Esophagus squamous epithelium (tissue), 5 donors: ENCODE measurements at places on chromosomes 2 and 18.

- DNase-seq, result no peak
Observed at GRCh38 chr2:233288663-233289062, 19.0 kb upstream of the SAG start.

GRCh38 chr2:63051795-63052333, 1.2 kb downstream of the OTX1 start:
- no peak for DNase-seq

DNA sequence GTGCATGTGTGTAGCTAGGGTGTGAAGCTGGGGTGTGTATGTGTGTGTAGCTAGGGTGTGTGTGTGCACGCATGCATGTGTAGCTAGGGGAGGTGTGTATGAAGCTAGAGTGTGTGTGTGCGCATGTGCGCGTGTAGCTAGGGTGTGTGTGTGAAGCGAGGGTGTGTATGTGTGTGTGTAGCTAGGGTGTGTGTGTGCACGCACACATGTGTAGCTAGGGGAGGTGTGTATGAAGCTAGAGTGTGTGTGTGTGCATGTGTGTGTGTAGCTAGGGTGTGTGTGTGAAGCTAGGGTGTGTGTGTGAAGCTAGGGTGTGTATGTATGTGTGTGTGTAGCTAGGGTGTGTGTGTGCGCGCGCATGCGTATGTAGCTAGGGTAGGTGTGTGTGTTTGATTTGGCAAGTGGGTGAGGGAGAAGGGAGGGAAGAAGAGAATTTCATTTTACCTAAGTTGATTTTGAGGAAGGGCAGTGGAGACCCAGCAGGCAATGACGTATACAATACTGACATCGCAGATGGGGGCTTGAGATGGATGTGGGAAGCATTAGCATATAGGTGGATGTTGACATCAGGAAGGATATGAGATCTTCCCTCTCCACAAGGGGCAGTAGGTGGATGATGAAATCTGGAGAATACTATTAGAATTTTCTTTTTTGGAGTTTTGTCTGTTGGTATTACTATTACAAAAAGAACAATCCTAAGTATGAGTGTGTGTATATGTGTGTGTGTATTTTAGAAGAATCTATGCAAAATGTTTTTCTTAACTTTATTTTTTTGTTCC, 70.7 kb downstream of the PRELID3A start:
- DNase-seq, result no peak

DNA sequence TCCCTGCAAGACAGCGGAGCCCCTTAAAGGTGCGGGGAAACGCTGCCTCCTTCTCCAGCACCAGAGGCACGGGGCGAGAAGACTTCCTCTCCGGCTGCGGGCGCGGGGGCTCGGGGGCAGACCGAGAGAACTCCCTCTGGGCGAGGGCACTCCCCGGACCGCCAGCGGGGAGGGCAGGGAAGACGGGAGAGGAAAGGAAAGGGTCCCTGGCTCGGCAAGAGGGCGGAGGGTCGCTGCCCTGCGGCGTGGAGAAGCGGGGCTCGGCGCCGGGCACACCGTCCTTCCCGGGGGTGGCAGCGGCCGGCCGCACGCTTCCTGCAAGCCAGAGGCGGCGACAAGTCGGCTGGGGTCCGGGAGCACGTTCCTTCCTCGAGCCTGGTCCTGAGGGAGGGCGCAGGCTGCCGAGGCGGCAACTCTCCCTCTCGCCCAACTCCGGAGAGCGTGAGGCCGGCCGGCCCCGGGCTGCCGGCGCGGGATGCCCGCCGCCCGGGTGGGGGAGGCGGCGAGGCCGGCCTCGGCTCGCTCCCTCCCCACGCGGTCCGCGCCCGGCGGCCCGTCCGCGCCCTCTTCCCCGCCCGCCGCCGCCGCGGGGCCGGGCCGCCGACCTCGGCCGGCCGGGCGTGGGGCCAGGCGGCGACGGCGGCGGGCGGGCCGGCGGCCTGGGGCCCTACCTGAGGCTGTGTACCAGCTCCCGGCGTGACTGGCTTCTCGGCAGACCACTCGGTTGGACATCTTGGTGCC, 1.1 kb downstream of the MEMO1 start:
- no peak for DNase-seq

DNA sequence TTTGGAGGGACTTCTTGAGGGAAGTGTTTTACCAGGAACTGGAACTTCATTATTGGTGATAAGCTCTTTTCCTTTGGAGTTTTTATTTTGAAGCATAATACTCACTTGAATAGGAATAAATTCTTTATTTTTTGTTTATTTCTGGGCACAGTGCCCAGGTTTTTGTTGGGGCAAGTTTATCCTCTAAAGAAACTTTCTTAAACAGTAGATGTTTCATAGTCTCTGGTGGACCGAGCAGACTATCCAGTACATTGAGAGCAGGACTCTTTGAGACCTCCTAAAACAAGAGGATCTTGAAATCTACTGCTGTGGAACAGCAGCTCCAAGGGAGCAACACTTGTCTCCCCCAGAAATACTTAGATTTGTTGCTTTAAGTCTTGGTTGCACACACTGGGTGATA, 109.4 kb downstream of the PARD3B start:
- DNase-seq, result no peak

DNA sequence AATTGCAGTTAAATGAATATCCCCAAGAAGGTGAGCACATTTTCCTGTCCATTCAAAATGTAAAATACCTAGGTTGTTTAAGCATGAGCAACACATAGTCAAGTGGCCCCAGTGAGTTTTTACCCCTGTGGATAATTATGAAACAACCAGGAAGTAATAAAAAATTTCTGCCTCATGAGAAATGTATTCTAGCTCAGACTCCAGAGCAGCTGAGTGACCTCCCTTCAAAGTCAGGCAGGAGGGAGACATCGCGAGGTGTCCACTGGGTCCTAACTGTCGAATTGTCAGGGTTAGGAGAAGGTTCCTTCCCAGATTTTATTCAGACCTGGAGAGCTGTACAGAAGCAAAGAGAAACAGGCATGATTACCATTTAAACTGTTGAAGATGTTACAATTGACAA, 416.6 kb upstream of the SMIM21 start:
- DNase-seq, result no peak

DNA sequence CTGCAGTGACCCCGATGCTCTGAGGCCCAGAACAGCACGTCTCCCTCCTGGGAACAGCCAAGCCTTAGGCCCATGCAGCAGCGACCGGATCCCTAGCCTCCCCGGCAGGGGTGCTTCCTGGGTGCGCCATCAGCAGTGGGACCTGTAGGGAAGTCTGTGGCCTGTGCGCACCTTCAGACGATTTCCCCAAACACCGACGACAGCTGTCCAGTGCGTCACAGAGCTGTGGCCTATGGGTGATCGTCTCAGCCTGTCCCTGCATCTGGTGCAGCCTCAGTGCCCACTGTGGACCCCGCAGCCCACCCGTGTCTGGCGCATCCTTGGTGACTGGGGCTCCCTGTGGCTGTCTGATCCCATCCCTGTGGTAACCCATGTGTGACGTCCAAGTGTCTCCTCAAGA, 9.0 kb downstream of the GPC1 start:
- DNase-seq, result no peak

GRCh38 chr2:155733091-155733853, 599.2 kb downstream of the NR4A2 start:
- DNase-seq, result no peak

DNA sequence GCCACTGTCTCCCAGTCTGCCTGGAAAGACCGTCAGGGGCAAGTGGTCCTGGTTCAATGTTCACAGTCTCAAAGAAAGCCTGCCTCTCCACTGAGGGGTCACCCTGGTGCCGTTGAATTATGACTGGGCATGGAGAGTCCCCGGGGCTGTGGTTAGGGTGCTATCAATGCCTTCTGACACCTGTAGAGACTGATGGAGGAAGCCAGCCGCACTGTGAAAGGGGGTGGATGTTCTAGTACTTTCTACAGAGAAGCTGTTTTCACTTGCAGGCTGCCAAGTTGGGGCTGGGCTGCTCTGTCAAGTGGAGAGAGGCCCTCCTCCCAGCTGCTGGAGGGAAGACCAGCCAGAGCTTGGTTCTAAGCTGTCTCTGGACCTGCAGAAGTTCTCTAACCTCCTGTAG, 80.5 kb downstream of the BCL2L11 start:
- DNase-seq, result no peak

DNA sequence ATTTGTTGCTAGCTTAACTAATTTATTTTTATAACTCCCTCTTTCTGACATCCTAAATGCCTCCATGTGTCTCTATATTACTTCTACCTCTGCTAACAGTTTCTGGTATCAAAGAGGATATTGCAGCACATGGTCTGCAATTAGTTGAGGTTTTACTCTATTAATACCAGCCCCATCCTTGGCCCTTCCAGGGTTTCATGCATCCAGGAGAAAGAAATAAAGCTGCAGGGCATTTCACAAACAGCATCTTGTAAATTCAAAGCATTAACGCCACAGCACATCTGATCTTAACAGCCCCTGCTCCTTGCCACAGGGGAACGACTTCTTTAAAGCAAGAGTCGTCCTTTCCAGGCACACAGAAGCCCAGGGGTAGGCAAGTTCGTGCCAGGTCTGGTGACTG, 258.9 kb downstream of the ICOS start:
- DNase-seq, result no peak

DNA sequence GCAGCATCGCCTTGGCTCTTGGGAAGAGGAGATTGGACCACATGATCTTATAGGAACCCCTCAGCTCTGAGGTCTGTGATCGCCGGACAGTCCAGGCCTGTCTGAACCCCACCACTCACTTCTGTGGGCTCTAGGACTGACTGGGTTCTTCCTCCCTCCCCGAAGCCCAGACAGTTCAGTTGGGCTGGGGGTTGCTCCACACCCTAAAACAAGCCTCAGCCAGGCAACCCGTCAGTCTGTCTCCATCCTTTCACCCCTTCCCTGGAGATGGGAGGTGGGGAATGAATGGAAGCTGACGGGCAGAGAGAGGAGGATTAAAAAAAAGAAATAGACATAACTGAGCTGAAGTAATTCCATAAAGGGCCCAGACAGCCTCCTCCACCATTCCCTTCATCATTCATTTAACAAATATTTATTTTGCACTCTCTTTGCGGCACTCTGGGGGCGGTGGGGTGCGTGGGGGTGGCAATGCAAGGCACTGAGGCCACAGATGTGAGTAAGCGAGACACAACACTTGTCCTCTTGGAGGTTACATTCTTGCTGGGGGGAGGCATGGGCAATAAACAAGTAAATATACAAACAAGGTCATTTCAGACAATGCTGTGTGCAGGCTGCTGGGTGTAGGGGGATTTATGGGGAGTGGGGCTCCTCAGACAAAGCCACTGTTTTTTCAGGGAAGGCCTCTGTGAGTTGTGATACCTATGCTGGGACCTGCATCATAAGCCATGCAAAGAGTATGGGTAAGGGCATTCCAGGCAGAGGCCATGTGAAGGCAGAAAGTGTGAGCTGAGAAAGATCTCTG, 12.9 kb downstream of the WNT10A start:
- no peak for DNase-seq

- no peak for DNase-seq
Observed at GRCh38 chr2:197414515-197414914, 20.3 kb downstream of the SF3B1 start.

DNA sequence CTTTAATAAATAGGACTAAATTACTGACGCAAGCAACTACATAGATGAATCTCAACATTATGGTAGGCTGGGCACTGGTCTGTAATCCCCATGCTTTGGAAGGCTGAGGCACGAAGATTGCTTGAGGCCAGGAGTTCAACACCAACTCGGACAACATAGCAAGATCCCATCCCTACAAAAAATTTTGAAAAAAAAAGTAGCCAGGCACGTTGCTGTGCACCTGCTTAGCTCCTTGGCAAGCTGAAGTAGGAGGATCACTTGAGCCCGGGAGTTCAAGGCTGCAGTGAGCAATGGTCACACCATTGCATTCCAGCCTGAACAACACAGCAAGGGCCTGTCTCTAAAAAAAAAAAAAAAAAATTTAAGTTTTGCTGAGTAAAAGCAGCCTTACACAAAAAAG, 43.4 kb upstream of the VIT start:
- DNase-seq, result no peak

- DNase-seq, result no peak
Observed at GRCh38 chr2:66536997-66537396, 102.1 kb downstream of the MEIS1 start.

DNA sequence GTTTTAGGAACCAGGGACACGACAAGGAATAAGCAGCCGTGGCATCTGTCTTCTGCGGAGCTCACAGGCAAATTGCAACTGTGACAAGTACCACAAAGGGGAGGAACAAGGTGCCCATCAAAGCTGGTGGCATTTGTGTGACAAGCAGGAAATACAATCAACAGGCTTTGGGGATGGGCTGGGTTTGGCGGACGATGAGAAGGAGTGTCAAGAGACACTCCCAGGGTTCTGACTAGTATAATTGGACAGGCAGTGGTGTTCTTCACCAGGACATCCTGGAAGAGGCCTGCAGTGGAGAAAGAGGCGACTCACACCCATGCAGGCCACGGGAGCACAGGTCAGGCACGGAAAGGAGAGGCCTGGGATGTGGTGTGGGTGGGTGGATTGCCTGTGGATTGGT, 14.2 kb upstream of the SPATA3 start:
- no peak for DNase-seq

DNA sequence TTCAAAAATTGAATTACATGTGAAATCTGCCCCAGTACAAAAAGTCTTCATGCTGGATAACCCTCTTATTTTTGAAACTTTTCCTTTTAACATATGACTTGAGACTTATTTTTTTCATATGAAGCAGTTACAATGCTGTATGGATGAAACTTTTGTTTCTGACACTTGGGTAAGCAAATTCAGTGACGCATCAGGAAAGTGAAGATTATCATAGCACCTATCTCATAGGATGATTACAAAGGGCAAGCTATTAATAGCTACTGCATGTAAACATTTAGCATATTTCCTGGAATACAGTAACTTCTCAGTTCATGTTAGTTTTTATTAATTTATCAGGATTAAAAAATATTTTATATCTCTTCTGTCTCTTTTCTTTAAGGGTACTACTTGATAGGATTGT, 1109.2 kb downstream of the LRP1B start:
- no peak for DNase-seq

DNA sequence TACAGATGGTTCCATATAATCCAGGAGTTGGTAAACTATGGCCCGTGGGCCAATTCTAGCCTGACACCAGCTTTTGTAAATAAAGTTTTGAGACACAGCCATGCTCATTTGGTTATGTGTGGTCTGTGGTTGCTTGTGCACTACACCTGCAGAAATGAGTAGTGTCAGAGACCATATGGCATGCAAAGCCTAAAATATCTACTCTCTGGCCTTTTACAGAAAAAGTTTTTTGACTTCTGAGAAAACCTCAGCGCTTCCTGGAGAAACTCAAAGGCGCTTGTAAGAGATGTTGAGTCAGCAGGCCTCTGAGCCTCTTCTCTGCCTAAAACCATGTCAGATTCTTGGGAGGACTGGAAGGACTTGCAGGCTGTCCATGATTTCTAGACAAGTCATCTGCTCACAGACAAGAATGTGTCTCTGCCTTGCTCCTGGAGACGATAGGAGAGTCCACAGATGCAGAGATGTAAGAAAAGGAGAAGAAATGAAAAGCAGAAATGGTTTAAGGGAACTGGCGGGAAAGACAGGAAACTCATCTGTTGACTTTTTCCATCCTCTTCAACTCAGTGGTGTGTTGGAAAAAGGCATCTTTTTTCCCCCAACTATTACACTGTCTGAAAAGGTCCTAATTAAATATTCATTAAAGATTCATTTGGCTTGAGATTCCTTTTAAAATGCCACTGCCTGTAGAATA, 5.2 kb downstream of the TTC39C start:
- no peak for DNase-seq

GRCh38 chr2:72457801-72458516, 310.3 kb upstream of the CYP26B1 start:
- DNase-seq, result no peak
